Stimulated activated effector memory CD8-positive, alpha-beta T cell treated with anti-CD3 and anti-CD28 coated beads, Interleukin-12 subunit alpha, Interleukin-12 subunit beta, amount 100 ng/mL, for 72 hours (primary cell): ENCODE measurements at places on chromosomes 11 and 22.

DNA sequence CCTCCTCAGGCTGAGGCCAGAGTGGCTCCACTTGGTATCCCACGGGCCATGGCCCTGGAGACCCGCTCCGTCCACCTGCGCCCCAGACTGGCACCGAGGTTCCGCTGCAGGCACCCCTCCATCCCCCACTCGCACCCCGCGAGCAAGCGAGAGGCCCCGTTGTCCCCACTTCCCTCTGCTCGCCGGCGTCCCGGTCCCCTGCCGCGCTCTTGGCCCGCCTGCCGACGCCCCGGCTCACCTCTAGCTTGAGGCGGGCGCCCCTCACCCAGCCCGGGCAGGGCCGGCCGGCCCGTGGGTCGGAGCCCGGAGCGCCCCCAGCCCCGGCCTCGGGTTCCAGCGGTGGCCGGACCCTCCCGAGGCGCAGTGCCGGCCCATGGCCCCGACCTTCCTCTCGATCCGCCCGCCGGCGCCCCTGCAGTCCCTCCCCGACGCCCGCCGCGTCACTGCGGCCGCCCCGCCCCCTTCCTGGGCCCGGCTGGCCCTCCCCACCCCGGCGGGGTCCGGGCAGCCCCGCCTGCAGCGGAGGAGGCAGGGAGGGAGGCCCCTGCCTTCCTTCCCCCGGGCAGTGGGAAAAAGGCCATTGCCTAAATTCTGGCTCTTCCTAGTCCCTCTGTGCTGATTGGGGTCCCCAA lies at the start of gene PITPNM1:
Gene PITPNM1 (minus strand): TSS at position 414 of the 632 bp plus-strand sequence. CDS start 1,183 bp downstream, outside the sequence.
- peak; percentile 80 for DNase-seq

DNA sequence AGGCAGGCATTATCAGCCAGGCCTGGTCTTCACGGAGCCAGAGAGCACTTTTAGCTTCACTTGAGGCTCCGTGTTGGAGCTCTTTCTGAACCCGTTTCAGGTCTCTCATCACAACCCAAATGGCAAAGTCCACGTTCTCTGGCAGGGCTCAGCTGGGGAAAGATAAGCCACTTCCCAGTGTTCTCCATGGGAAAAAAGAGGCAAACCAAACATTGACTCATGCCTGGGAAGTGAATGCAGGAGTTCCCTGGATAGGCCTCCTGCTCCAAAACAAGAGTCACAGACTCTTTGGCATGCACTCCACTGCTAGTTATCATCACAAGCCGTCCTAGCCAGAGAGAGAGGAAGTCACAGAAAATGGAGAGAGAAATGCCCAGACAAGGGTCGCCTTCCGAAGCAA lies 11.6 kb downstream of the OPCML start:
- no peak for DNase-seq

DNA sequence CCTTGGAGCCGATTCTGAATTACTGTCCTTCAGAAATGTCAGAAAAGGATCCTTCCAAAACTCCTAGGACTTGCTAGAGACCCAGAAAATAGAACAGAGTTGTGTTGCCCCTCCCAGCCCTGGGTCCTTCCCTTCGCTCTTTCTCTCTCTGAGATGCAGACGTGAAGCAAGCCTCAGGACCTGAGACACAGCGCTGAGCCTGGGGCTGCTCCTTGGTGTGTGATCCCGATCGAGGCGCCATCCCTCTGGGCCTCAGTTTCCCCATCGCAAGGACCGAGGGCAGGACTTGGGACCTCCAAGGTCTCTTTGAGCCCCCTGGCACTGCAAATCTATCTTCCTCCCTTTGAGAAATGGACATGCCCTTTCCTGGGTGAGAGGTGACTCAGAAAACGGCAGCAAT lies 533.5 kb downstream of the TBC1D22A start:
- DNase-seq: no peak

DNA sequence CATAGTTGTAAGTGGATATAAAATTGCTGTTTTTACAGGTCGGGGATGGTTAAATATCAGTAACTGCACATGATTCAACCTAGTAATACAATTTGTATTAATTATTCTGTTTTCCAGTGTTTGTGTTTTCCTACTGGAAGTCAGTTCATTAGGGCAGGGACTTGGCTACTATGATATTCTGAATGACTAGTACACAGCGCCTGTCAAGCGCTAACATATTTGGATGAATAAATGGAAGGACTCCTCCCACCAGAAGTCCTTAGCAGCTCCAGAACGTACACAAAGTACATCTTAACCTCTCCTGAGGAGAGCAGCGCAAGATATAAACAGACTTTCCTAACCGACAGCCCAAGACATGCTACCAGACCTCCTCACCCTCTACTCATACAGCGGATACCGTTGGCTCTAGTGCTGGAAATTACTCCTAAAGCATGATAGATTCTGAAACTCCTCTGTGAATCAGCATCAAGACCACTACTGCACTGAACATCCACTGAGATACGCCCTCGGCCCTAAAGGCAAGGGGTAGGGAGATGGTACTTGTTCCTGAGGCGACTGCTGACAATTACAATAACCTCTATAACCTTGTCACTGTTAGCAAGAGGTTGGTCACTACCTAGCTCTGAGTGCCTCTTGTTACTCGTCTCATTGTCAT lies 79.1 kb downstream of the RDX start:
- DNase-seq: no peak

DNA sequence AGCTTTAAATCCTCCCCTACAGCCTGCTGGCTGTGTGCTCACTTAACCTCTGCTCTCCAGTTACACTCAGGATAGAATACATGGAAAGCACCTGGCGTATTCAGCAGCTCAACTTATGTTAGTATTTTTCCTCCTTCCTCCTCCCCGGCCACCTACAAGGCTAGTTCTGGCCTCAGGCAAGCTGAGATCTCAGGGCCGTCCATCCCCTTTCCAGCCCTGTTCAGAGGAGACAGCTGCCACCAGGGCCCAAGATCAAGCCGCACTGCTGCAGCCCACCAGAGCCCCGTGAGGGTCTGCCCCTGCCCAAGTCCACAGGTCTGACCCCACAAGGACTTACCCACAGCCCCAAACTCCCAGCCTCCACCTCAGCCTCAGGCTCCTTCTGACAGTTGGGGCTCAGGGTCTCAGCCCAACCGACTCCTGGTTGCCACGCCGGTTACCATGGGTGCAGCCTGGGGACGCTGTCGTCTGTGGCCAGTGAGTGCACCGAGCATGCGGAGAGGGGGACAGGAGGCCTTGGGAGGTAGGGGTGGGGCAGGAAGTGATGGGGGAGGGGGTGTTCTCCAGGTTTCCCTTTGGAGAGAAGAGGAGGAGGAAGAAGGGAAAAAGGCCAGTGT lies at the start of gene C11orf16:
Gene C11orf16 (minus strand): TSS at position 384 of the 617 bp plus-strand sequence. CDS start 639 bp downstream, outside the sequence.
- no peak for DNase-seq

DNA sequence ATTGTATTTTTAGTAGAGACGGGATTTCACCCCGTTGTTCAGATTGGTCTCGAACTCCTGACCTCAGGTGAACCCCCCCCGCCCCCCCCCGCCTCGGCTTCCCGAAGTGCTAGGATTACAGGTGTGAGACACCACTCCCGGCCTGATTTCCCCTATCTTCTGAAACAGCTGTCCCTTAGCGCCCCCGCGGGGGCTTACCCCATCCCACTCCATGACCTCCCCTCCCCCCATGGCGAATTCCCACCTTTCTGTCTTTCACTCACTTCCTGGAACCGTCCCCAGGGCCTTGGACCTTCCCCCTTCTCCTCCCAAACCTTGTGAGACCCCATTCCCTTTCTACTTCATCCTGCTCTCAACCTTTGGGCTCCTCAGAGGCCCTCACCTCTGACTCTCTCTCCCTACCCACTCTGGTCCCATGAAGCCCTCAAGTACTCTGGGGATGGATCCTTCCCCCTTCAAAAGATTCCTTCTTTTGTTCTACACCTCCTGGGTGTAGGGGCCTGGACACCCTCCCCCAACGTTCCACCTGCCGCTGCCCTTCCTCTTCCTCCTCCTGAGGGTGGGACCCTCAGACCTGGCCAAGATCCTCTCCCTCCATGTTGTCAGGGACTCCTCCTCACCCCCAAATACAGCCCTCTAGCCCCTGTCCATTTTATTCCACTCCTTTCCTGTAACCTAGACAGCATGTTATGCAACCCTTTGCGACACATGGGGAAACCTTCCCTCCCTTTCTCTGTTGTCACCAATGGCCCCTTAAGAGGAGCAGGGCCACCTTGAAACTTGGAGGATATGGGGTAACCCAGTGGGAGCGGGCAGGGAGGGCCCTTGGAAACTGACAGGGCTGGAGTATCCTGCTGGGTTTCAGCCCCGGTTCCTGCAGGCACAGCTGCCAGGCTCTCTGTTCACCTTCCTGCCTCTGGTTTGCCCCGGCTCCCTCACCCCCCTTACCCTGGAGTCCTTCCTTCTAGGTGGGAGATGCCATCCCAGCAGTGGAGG lies 1.1 kb downstream of the PRDX5 start:
- no peak for DNase-seq

GRCh38 chr22:19810381-19811201 lies 44.1 kb downstream of the GNB1L start:
- no peak for DNase-seq
